T-helper 2 cell treated with Interferon-gamma antibody and Interleukin-4, amounts not matched to agents 100 ng/mL and 5 ng/mL, for 36 hours (primary cell): ENCODE measurements at places on chromosomes 1 and 21. TPM values are rescaled to one million over a fixed set of nuclear protein-coding genes. Genes with fewer than 3 reads are reported as not detected.

Gene BRINP2
- not detected in 2 replicates for total RNA-seq

Gene S100A7A
- not detected in 2 replicates for total RNA-seq

Gene PCNX2
- total RNA-seq, result 22.1 and 24.4 TPM in 2 replicates

Gene PINK1
- 3.6 and 3.8 TPM in 2 replicates for total RNA-seq

Gene B3GALT5
- not detected in 2 replicates for total RNA-seq

Gene HSD3B2
- total RNA-seq, result not detected in 2 replicates

Gene CYP4X1
- not detected in 2 replicates for total RNA-seq

Gene CLCNKB
- not detected in 2 replicates for total RNA-seq

Gene BPNT1
- 24.7 and 26.8 TPM in 2 replicates for total RNA-seq

Gene DIRAS3
- total RNA-seq, result not detected in 2 replicates

Gene GABPA
- total RNA-seq, result 26.9 and 28.8 TPM in 2 replicates

Gene DEPDC1
- total RNA-seq, result 24.2 and 24.5 TPM in 2 replicates

Gene LCE3E
- total RNA-seq, result not detected in 2 replicates

Gene KRTAP21-2
- total RNA-seq, result not detected in 2 replicates

Gene SEMA4A
- 10.5 and 12.4 TPM in 2 replicates for total RNA-seq

Gene GALNT2
- total RNA-seq, result 26.6 and 27.4 TPM in 2 replicates

Gene HES3
- not detected in 2 replicates for total RNA-seq
